ENCODE measurements at places on chromosomes 1 and 21.

- DNase-seq: no peak
Observed at GRCh38 chr1:40004857-40005256, 35.7 kb upstream of the CAP1 start.

- DNase-seq: no peak
Observed at GRCh38 chr1:157774412-157774811, 2.5 kb downstream of the FCRL2 start.

DNA sequence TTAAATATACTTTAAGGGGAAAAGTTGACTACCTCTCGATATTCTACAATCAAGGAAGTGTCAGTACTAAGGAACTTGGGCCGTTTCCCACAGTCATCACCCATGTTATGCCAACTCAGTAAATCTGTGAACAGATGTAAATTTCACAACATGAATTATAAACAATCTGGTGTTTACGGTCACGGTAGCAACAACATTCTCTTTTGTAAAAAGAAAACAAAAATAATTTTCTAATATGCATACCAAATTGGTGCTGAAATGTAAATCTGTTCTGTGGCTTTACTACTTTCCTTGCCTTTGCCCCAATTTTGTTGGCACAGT, 1.2 kb downstream of the SH3GLB1 start:
- DNase-seq: no peak

DNA sequence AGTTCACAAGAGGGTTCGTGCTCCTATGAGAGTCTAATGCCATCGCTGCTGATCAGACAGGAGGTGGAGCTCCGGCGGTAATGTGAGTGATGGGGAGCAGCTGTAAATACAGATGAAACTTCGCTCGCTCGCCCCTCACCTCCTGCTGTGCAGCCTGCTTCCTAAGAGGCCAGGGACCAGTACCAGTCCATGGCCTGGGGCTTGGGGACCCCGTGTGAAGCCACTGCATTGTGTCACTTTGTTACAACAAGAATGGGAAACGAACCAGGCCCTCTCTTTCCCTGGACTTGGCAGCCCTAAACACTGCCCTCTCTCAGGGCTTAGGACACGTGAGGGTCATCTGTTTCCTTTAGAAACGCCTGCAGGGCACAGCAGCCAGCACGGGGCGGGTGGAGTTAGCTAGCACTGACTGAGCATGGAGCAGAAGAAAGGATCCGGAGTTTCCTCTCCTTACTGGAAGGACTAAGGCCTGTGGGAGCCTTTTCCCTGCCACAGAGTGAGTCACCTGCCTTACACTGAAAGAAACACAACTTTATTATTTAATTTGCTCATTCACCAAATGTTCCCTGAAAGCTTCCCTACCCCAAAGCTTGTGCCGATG, 185.2 kb upstream of the TMEM51 start:
- DNase-seq: no peak

GRCh38 chr21:45408271-45408791, 3.4 kb downstream of the COL18A1 start:
- no peak for DNase-seq

DNA sequence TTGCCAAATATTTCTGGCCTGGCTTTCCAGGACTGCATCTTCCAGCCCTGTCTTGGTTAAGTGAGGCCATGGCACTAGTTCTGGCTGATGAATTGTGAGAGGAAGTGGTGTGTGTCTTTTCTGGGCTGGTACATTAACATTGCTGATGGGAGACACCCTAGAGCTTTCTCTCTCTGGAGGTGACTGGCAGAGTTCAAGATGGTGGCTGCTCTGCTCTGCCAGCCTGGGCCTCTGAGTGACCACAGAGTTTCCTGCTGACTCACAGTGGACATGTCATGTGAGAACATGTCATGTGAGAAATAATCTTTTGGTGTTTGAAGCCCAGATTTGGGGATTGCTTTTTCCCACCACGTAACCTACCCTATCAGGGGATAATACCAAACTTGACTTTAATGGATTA, 218.0 kb upstream of the KIAA0040 start:
- DNase-seq: no peak

DNA sequence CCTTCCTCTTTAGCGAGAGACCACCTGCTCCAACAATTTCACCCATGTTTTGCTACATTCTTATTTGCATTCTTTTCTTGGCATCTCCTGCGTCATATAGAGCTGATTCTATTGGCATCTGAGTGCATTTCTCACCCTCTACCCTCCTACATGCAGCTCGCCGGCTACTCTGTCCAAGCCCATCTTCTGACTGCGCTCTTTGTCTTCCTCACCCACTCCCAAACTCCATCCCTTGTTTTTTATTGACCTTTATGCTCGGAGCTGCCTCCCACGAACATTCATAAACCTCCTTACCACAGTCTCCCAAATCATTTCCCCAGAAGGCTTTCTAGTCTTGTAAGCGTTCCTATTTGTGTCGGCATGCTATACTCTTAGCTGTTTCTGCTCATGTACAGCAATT, 33.6 kb upstream of the FMN2 start:
- no peak for DNase-seq

GRCh38 chr1:82517586-82517985, 716.9 kb downstream of the ADGRL2 start:
- no peak for DNase-seq

DNA sequence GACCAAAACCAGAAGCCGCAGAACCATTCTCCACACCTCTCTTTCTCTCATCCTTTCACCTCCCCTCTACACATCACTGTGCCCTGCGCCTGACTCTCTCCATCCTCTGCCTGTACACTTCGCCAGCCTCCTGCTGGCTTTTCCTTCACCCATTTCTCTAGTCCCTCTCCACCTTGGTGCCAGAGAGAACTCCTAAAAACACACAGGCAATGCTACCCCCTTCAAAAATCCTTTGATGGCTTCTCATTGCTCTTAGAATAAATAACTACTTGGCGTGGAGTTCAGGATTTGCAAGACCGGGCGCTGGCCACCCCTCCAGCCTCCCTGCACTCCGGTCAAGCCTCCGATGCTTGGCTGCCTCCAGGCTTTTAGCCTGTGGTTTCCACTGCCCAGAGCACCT, 8.6 kb downstream of the CRABP2 start:
- no peak for DNase-seq

- DNase-seq: no peak
Observed at GRCh38 chr1:15123270-15123669, 30.3 kb upstream of the TMEM51 start.

DNA sequence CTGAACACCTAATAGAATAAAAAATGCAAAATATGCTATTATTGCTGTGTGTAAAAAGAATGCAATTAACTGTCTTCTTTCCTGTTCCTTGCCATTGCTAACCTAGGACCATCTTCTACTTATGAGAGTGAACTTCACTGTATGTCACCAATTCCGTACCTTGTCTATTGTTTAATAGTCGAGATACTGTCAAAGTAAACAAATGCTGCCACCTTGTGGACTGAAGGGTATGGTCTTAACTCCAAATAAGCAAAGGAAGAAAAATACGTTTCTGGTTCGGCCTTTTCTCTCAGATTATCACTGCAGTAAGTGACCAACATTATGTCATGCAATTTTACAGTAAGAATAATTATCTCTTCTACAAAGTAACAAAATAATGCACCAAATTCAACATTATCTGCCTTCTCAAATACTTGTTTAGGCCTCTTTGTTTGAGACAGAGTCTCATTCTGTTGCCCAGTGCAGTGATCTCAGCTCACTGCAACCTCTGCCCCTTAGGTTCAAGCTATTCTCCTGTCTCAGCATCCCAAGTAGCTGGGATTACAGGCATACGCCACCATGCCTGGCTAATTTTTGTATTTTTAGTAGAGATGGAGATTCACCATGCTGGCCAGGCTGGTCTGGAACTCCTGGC, 133.4 kb downstream of the COP1 start:
- peak; percentile 66 for DNase-seq

DNA sequence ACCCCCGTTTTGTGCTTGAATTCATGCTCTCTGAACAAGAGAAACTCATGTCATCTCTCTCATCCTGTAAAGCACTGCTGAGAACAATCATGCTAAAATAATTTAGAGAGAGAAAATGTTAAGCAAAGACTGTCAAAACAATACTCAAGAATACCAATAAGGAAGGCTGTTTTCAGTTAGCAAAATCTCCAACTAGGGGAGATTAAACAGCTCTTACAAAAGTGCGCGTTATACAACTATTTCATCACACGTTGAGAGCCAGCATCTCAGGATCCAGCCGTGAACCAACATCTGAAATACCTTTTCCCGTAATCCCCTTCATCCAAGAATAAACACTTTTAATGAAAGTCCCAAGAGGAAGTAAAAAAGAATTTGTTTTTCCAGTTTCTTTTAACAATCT, 44.1 kb upstream of the KCNJ15 start:
- DNase-seq: no peak

- DNase-seq: peak; percentile 36
Observed at GRCh38 chr1:39490596-39491145, 765 bp upstream of the BMP8A start.

- DNase-seq: no peak
Observed at GRCh38 chr1:13751458-13751871, 51.5 kb downstream of the PRDM2 start.

GRCh38 chr1:161836018-161836417, 69.9 kb downstream of the ATF6 start:
- no peak for DNase-seq

GRCh38 chr1:171869097-171869496, 27.8 kb downstream of the DNM3 start:
- DNase-seq: no peak

DNA sequence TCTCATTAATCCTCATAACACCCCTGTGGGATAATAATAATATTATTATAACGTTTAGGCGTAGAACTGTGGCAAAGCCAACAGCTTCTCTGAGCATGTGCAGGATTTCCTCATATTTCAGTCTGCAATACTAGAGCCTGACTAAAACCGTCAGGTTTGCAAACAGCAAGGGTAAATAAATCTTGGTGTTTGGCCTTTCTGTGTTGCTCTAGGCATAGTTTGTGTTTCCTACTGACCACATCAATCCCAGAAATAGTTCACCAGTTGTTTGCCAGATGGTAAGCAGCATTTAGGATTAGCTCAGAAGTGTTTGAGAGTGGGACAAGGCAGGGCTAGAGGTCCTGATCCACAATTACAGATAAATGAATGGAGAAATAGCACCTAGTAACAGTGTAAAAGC, 2.8 kb upstream of the KCNA3 start:
- DNase-seq: no peak

DNA sequence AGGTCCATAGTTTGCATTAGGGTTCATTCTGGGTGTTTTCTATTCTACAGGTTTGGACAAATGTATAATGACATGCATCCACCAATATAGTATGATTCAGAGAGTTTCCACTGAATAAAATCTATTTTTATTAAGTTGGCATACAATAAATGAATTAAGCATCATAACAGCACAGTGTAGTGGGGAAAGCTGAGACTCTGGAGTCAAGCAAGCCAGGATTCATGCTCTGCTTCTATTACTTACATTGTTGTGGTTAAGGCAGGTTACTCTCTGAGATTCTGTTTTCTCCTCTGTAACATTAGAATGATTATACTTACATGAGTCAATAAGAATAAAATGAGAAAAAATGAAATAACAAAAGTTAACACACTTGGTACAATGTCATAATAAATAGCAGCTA, 131.3 kb downstream of the SLC30A10 start:
- DNase-seq: no peak

DNA sequence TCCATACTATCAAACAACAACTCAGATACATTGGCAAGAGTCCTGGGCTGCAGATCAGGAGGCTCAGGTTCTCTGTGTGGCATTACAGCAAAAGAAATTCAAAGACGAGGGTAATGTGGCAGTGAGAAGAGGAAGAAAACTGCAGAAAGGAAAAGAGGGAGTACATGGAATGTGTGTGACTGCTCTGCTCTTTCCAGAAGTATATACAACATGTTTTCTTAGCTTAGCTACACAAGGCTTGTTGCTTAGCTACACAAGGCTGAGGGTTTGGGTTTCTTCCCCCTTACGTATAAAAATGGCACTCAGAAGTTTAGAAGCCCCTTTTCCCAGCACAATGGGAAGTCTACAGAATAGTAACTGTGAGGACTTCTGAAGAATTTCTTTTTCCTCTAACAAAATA, 86.0 kb downstream of the PRRX1 start:
- no peak for DNase-seq

- DNase-seq: no peak
Observed at GRCh38 chr1:184910691-184911091, 63.6 kb downstream of the NIBAN1 start.

DNA sequence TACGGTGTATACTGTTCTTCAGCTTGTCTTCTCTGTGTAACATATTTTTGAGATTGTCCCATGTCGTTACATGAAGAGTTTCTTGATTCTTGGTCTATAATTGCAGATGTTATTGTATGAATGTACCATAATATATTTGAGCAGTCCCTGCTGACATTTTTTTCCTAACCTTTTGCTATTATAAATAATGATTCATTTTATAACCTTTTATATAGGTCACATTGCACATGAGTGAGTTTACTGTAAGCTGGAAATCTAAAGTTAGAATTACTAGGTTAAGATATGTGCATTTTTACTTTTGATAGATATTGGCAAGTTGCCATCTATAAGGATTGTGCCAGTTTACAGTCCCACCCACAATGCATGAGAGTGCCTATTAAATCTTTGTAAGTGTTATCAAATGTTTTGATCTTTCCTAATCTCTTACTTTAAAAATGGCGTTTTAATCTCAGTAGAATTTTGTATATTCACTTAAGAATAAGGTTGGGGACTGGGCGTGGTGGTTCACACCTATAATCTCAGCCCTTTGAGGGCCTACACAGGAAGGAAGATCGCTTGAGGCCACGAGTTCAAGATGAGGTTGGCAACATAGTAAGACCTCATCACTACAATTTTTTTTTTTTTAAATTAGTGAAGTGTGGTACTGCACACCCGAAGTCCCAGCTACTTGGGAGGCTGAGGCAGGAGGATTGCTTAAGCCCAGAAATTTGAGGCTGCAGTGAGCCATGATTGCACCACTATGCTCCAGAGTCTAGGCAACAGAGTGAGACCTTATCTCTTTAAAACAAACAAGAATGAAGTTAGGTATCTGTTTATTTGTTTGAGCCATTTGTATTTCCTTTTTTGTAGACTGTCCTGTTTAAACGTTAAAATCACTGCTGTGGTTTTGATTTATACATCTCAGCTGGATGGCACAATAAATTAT, 36.5 kb downstream of the ZMYM1 start:
- no peak for DNase-seq

- DNase-seq: peak; percentile 39
Observed at GRCh38 chr1:34870395-34870794, 10.8 kb upstream of the SMIM12 start.

DNA sequence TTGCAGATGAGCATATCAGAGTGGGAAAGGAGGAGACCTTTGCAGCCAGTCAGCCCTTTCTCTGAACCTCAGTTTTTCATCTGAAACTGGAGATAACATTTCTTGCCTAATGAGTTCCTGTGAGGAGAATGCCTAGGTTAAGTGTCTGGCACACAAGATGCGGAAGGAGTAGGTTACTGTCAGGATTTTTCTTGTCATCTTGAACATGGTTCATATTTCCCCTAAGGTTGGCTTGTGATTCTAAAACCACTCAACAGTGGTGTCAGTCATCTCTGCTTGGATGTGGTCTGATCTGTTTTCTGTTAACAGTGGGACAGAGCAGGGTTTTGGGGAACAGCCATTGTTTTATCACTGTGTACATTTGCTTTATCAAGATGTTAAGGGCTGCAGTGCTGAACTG, 70.6 kb downstream of the TGFB2 start:
- no peak for DNase-seq

- peak; percentile 59 for DNase-seq
Observed at GRCh38 chr1:201739080-201739479, 89.9 kb upstream of the IPO9 start.

Data from NCI-H1105 (cell line).